Daoy (cell line): ENCODE measurements at places on chromosomes 11 and 22. TPM values are rescaled to one million over a fixed set of nuclear protein-coding genes. Genes with fewer than 3 reads are reported as not detected.

DNA sequence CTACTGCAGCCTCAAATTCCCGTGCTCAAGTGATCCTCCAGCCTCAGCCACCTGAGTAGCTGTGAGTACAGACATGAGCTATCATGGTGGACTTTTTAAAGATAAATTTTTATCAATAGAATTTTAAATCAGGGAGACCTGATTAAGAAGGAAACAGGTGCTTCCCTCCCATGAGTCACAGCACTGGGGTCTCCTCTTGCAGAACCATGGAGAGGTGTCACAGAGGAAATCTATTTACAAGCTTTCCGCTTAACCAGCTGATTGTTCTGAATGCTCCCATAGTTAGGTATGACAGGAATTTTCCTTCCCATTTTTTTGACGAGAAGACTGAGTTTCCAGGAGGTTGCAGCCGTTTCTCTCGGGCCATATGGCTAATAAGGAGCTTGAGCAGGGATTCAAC lies 516.1 kb downstream of the MIAT start:
- no peak for DNase-seq

- no peak for DNase-seq
Measured at GRCh38 chr11:74446532-74446938, 20.8 kb downstream of the KCNE3 start.

GRCh38 chr11:71406681-71407080 lies 41.5 kb downstream of the DHCR7 start:
- no peak for DNase-seq

DNA sequence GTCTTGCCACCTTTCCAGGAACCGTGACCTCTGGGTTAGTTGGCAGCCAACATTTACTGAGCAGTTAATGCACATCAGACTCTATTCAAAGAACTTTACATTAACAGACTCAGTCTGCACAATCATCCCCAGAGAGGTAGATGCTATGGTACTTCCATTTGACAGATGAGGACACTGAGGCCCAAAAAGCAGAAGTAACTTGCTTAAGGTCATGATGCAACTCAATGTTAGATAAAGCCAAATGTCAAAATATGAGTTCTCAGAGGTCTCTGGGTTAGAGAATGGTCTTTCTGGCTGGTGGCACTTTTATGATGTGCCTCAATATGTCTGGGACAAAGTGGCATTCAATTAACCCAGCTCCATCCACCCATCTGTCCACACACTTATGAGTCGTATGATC lies 450.0 kb downstream of the MIAT start:
- DNase-seq = no peak

ADM2 gene
- 0.03 and 0.23 TPM in 2 replicates for total RNA-seq

- DNase-seq = no peak
Measured at GRCh38 chr11:69879729-69880005, 60.5 kb upstream of the FGF3 start.

GRCh38 chr22:50303848-50304527 lies 3.5 kb downstream of the PLXNB2 start:
- DNase-seq = peak; percentile 30

DNA sequence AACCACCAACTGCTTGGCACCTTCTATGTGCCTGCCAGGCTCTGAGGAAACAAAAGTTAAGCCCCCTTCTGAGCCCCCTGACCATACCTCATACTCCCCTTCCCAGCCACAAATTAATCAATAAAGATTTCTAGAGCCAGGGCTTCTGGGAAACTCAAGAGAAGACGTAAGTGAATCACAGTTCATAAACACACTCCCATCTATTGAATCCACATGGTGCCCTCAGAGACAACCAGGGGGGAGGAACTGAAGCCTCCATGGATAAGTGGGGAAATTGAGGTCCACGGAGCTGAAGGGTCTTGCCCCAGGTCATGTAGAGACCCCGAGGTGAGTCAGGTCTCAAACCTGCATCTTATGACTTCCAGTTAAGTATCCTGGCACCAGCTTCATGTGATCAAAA lies 150.6 kb downstream of the MN1 start:
- no peak for DNase-seq

- DNase-seq = no peak
Measured at GRCh38 chr11:61526956-61527731, 18.6 kb downstream of the LRRC10B start.

GRCh38 chr11:45331839-45332238 lies 45.7 kb upstream of the SYT13 start:
- no peak for DNase-seq

SMTNL1 gene
- not detected in 2 replicates for total RNA-seq

DNA sequence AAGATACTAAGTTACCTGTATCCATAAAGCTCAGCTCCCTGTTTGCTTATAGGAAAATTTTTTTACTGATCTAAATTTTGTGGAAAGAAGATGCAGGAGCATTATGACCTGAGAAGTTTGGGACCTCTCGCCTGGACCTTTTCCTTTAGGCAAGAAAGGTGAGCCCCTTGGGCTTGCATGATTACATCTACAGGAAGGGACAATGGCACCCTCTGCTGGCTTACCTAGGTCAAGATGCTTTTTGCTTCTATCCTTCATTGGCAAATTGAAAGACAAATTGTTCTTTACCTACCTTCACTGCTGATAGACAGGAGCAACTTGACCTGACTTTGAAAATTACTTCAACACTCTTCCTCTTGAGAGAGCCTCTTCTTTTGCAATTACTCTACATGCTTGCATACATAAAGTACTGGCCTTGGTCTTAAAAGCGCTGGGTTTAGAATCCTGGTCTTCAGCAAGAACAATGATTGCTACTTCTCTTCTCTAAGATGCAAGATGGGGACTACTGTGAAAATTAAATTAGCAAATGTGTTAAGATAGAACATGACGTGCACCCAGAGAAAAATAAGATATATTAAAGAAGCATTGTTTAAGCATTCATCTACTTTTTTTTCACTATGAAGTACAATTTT lies 147.2 kb downstream of the TRPC6 start:
- no peak for DNase-seq

NTM gene
- total RNA-seq = 15.8 and 21.6 TPM in 2 replicates

DNA sequence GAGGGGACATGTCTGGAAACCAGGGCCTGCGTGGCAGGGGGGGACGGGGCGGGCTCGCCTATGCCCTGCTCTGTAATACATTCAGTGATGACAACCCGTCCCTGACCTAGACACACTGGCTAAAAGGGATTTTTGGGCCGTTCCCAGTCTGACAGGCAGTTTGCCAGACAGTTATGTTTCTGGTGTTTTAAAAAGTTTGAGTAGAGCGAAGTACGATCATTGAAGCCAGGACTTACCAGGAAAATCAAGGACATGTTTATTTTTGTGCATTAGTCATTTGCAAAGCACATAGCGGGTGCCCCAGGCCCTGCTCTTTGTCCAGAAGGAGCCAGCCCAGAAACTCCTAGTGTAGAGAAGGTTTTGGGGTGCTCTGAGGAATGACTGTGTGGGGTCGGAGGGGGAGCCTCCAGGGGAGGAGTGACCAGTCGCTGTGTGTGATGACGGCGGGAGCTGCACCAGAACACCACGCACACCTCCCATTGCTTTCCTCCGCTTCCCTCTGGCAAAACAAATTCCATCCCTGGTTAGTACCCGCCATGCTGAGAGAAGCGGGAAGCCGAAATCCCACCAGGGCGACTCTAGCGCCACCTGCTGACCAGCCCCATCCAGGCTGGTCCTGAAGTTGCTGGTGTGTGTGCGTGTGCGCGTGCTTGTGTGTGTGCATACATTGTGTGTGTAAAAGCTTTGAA lies 50.8 kb downstream of the FBLN1 start:
- DNase-seq = peak; percentile 86

DNA sequence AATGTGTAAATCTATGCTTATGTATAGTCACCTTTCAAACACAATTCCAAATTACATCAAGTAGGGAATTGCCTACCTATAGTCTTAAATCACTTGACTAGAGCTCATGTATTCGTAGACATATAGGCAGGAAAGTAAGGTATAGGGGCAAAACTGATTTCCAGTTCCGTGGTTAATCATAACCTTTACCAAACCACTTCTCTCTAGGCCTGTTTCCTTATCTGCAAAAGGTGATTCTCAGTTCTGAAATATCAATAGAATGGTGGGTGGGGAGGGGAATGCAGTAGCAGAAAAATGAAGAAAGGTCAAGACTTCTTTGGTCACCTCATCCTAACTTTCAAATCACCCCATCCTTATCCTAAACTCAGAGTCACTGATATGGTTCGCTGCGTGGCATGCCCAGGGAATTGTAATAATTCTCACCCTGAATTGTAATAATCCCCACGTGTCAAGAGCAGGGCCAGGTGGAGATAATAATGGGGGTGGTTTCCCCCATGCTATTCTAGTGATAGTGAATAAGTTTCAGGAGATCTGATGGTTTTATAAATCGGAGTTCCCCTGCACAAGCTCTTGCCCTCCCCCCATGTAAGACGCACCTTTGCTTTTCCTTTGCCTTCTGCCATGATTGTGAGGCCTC lies 1.9 kb upstream of the ANO5 start:
- no peak for DNase-seq

DNA sequence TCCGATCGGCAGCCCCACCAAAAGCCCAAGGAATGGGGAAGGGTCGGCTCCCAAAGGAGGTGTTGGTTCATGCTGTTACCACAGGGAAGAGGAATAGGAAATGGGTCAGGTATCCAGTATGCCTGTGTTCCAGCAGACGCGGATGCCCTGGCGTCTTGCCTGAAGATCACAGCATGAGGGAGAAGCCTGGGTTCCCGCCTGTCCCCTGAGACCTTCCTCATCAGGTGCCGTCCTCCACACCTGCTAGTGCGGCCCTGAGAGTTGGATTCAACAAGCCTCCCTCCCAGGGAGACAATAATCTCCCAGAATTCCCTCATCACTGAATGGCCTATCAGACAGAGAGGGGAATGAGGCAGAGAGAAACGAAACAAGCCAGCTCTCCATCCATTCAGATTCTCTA lies 92.2 kb downstream of the SPATA19 start:
- no peak for DNase-seq

IGLL1 gene
- not detected in 2 replicates for total RNA-seq

DNA sequence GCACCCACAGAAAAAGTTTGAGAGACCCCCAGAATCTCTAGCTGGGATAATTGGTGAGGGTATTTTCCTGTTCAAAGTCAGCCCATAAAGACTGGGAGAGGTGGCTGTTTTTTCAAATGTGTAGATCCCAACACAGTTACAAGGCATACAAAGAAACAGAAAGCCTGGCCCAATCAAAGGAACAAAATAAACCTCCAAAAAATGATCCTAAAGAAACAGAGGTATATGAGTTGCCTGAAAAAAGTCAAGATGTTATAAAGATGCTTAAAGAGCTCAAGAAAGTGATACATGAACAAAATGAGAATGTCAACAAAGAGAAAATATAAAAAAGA lies 40.2 kb upstream of the MMP12 start:
- no peak for DNase-seq

RTN4R gene
- total RNA-seq = 1.7 and 5.1 TPM in 2 replicates

DNA sequence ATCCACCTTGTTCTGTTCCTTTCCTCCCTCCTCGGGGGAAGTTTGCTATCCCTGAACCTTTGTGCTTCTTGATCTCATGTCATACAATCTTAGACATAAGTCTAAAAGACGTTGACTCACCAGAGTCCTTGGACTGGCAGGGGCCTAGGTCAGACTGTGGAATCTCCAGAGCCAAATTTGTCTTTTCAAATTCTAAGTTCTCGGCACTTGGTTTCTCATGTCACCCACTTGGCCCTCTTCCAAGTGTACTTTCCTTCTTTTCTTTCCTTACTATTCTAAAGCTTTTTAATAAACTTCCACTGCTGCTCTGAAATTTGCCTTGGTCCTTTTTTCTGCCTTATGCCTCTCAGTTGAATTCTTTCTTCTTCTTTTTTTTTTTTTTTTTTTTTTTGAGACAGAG lies 30.1 kb upstream of the SMPD1 start:
- DNase-seq = no peak

FKBP2 gene
- total RNA-seq = 18.8 and 102 TPM in 2 replicates

DNA sequence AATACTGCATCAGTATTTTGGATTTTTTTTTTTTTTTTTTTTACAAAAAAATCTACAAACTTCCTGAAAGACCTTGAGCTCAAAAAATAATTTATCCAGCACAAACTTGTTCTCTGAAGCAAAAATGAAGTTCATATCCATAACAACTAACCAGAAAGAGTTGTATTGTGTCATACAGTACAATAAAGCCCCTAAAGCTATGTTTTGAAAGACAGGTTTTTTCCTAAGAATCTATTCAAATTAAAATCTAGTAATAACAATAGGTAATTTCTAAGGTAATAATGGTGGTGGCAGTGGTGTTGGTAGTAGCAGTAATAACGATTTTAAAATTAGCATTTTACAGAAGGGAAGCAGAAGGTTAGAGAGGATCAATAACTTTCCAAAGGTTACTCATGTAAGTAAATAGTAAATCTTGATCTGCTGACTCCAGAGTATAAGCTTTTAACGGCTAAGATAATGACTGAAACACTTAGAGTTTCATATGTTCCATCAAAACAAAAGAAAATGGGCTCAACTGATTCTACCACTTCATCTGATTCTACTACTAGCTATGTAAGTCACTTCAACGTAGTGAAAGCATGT lies 53.3 kb upstream of the GAB2 start:
- DNase-seq = no peak

PRR5L gene
- total RNA-seq = 51.8 and 69.9 TPM in 2 replicates

- DNase-seq = no peak
Measured at GRCh38 chr22:44411226-44412135, 86.6 kb downstream of the RTL6 start.

DNA sequence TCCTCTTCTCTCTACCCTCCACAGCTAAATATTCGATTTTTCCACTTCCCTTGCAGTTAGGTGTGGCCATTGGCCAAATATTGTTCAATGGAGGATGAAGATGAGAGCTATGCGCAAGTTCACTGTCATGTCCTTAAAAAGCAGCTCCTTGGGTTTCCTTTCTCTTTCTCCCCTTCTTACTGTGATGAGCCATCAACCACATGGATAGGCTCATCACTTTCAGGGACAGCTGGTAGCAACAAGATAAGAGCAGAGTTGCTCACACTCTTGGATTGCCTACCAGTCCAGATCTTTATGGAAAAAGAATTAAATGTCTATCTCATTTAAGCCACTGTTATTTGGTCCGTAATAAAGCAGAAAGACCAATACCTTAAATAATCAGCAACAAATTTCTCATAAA lies 377.0 kb downstream of the DDX10 start:
- no peak for DNase-seq

NAV2 gene
- 1.8 and 2.1 TPM in 2 replicates for total RNA-seq

GRCh38 chr11:3009481-3009880 lies 17.4 kb upstream of the NAP1L4 start:
- DNase-seq = no peak

TMEM191C gene
- 0.51 TPM in 1 of 2 replicates, not detected in the other for total RNA-seq

GRCh38 chr11:15754221-15754620 lies 602.1 kb downstream of the SOX6 start:
- DNase-seq = no peak

CASTOR1 gene
- 5.9 and 10.3 TPM in 2 replicates for total RNA-seq

- DNase-seq = no peak
Measured at GRCh38 chr11:12712132-12712531, 37.9 kb downstream of the TEAD1 start.

- DNase-seq = no peak
Measured at GRCh38 chr11:100753172-100753543, 66.1 kb downstream of the ARHGAP42 start.

DNA sequence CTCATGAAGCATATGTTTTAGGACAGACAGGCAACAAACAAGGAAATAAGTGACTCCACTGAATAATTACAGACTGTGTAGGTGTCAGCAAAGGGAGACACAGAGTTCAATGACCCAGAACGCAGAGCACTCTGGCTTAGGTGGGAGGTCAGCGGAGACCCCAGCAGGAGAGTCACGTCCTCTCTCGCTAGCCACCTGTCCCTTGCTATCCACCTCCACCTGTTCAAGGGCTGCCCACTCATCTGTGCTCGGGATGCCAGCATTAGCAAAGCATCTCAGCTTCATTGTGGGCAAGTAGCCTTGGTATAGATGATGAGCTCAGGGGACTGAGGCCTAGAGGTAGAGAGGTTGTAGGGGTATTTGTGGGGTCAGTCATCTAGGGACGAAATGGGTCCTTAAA lies 21.8 kb upstream of the ATXN10 start:
- DNase-seq = no peak

CARD18 gene
- 0.80 and 1.0 TPM in 2 replicates for total RNA-seq

GRCh38 chr22:45537734-45538181 lies 35.1 kb downstream of the FBLN1 start:
- DNase-seq = peak; percentile 90
